Pulmonary artery endothelial cell (primary cell): ENCODE measurements at places on chromosomes 5 and 9.

DNA sequence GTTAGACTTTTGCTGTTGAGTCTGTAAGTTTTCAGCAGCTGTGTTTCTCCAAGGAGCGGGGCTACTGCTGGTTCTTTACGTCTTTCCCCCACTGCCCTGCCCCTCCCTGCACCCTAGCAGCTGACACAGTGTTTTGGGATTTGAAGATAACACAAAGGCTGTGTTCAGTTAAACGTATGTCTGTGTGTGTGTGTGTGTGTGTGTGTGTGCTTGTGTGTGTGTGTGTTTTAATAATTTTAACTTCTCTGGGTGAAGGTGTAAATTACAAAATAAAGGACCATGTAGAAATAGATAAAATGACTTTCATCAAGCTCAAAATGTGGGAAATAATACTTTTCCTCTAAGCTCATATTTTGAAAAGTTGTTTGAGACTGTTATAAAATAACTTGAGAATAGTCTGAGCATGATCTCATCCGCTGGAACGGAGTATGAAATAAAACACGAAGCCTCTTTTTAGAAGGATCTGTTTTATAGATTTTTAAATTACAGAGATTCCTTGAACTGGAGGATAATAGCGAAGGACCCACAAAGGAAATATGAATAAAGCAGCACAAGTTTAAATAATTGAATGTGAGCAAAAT lies 10.9 kb downstream of the ABL1 start:
- no peak for DNase-seq

DNA sequence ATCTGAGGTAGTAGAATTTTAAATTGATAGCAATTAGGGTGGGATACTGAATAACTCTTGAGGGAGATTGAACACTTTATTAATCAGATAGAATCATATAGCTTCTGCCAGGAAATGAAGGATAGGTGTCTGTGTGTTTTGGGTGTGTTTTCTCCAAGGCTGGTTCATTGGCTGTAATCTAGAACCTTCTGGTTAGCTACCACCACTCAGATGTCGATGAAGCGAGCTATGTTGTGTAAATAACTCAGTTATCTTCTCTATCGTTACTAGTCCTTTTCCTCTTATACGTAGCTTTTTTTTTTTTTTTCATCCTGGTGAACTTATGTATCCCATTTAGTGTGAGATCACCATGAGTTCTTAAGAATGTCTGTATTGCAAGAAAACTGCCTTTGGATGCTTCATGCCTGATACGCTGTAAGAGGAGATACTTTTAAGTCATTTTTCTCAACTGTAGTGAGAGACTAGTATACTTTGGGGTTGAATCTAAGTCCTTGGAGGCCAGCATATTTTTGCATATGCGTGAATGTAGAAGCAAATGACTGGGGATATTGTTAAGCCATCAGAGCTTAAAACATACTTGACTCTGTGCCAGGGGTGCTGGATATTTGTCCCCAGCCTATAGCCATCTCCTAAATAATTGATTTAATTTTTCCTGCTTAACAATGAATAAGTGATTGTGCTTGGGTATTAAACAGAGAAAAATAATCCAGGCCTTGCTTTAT lies 2.1 kb downstream of the TNFAIP8 start:
- no peak for DNase-seq

- DNase-seq: no peak
Measured at GRCh38 chr5:172426086-172426485, 28.2 kb downstream of the SH3PXD2B start.

- no peak for DNase-seq
Measured at GRCh38 chr5:138803285-138803684, 50.1 kb downstream of the CTNNA1 start.

DNA sequence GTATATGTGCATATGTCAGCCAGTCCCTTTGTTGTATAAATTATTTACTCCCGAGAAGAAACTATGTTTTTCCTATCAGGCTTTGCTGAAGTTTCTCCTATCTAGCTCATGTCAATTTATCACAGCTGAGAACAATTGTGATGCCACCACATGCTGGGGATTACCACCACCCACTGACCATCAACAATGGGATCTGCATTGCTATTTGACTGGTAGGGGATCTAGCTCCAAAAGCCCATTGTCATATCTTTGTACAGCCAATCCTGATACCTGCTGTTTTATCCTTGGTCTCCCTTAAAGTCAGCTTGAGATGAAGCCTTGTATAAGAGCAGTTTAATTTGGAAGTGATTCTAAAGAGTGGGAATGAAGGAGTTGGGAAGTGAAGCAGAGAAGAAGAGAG lies 53.9 kb upstream of the KCNN2 start:
- DNase-seq: no peak

GRCh38 chr5:141828162-141828561 lies 50.0 kb downstream of the PCDH1 start:
- DNase-seq: no peak

- no peak for DNase-seq
Measured at GRCh38 chr5:75433814-75434506, 77.5 kb downstream of the CERT1 start.
